Gastrocnemius medialis (tissue), 4 donors: ENCODE measurements at places on chromosomes 13 and 19.
A peak's percentile ranks its signal among the peaks of the same experiment; 100 is the strongest.

- DNase-seq = peak; percentile 86
These were observed 198.4 kb downstream of the COL4A1 start for GRCh38 chr13:110108348-110109139.

- DNase-seq = no peak
These were observed 41.5 kb upstream of the F7 start for GRCh38 chr13:113064000-113064533.

DNA sequence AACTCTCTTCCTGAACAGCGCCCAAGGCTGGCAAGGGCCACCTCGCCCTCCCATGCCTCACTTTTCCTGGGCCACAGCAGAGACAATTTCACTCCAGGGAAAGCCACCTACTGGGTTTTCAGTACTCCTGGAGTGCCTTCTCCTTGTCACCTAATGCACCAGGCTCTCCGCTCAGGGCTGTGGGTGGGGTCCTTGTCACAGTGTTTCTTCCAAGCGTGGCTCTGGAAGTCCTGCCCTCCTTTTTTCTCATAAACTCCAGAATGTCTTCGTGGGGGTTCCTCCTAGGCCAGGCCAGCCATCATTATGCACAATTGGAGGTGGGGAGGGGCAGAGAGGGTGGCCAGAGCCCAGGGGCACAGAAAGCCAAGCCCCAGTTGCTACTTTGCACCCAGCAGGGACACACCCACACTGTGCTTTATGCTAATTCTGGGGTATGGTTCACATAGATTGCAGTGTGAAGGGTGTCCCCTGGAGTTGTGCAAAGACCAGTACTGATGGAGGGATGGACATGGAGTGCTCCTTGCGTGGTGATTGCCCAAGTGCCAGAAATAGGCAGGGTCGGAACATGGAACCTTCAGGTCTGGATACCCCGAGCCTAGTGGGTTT is 78.8 kb downstream of the CHST8 start:
- no peak for DNase-seq

GRCh38 chr13:28585561-28585960 is 73.4 kb upstream of the POMP start:
- DNase-seq = no peak

GRCh38 chr19:12867120-12868099 is 13.8 kb downstream of the DNASE2 start:
- DNase-seq = no peak

- DNase-seq = no peak
These were observed 10.1 kb upstream of the TPRX2 start for GRCh38 chr19:47848823-47849473.

- no peak for DNase-seq
These were observed 323.7 kb upstream of the HTR2A start for GRCh38 chr13:47220453-47221140.

- DNase-seq = no peak
These were observed 147.4 kb downstream of the RNF17 start for GRCh38 chr13:24911133-24911908.

DNA sequence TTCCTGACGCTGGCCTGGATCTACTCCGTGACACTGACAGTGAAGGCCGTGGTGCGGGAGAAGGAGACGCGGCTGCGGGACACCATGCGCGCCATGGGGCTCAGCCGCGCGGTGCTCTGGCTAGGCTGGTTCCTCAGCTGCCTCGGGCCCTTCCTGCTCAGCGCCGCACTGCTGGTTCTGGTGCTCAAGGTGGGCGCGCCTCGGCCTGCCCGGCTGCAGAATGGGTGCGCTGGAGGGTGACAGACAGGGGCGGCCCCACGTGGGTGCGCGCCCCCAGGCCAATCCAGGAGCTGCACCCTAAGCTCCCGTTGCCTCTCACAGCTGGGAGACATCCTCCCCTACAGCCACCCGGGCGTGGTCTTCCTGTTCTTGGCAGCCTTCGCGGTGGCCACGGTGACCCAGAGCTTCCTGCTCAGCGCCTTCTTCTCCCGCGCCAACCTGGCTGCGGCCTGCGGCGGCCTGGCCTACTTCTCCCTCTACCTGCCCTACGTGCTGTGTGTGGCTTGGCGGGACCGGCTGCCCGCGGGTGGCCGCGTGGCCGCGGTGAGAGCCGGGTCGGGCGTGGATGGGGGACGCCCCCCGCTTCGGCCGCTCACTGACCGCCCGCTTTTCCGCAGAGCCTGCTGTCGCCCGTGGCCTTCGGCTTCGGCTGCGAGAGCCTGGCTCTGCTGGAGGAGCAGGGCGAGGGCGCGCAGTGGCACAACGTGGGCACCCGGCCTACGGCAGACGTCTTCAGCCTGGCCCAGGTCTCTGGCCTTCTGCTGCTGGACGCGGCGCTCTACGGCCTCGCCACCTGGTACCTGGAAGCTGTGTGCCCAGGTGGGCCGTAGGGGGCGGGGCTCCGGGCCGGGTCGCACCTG is 7.2 kb downstream of the ABCA7 start:
- DNase-seq = no peak

GRCh38 chr13:59710996-59711701 is 452.6 kb downstream of the DIAPH3 start:
- no peak for DNase-seq
